Cardiac septum (tissue), 1 donor: ENCODE measurements at places on chromosomes 3 and 15. TPM values are rescaled to one million over a fixed set of nuclear protein-coding genes. Genes with fewer than 3 reads are reported as not detected.

The CCR3 gene
- total RNA-seq: not detected

The TLR9 gene
- total RNA-seq: 0.16 TPM

DNA sequence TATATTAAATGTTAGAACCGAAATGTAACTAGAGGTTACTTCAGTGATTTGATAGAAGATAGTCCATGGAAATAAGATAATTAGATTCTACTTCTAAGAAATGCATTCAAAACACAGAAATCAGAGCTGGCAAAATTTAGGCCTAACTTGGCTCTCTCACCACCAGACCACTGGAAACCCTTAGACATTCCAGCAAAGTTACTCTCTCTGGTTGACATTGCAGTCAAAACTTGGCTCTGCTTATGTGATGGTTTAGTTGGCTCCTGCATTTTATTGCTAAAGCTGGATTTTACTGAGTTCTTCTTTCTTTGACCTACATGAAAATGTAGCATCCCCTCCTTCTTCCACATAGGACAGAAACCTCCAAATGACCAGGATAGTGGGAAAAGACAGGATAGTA, 35.4 kb upstream of the CBLB start:
- no peak for DNase-seq

GRCh38 chr15:39622660-39623516, 42.0 kb downstream of the THBS1 start:
- no peak for DNase-seq

- no peak for DNase-seq
Measured at GRCh38 chr3:161500068-161500796, 3.6 kb downstream of the OTOL1 start.

DNA sequence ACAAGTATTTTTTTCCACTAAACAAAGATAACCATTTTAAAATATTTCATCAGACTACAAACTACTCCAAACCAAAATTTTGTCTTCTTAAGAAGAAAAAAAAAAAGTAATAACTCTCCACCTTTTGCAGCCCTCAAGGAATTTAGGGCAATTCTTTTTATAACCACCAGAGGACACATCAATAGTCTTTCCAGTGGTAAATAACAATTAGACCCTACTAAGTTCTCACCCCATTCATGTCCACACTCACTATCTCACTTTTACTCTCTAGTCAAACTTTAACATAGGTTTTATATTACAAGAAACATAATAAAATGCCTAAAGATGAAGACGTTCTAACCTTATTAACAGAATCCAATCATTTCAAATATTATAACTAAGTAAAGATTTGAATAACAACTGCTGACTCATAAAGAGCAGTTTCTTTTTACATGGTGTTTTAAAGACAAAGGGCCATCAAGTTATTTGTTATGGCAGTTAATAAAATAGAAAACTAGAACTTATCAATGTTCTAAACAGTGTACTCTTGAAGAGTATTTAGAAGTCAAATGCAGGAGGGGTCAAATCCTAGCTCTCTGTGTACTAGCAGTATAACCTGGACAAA, 33.0 kb downstream of the CCDC39 start:
- DNase-seq: no peak

DNA sequence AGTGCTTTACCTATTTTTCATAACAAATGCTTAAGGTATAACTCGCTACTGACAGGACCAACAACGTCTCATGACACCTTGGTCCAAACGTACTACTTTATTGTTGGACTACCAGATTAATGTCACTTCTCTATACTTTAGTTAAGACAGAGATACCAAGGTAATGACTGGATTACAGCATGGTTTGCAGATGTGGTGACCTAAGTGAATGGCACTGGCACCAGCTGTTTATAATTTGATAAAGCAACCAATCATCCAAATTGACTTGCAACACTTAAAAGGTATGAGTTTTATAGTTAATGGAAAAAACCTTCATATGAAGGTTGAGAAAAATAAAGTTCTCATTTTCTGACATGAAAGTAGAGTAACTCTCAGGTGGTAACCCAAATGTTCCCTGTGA, 209.0 kb downstream of the NEK10 start:
- no peak for DNase-seq
